OCI-LY7 (cell line): ENCODE measurements at places on chromosomes 13 and 19. TPM values are rescaled to one million over a fixed set of nuclear protein-coding genes. Genes with fewer than 3 reads are reported as not detected.
A peak's percentile ranks its signal among the peaks of the same experiment; 100 is the strongest.

RASGRP4 gene
- not detected in 2 replicates for total RNA-seq

COL4A2 gene
- total RNA-seq, result 0.24 and 0.34 TPM in 2 replicates

ZNF837 gene
- total RNA-seq, result 5.3 and 5.8 TPM in 2 replicates

NUDT19 gene
- total RNA-seq, result 5.4 and 6.8 TPM in 2 replicates

KLC3 gene
- not detected in 2 replicates for total RNA-seq

ZNF540 gene
- 0.39 and 0.46 TPM in 2 replicates for total RNA-seq

WASF3 gene
- total RNA-seq, result 0.17 and 0.48 TPM in 2 replicates

NRTN gene
- total RNA-seq, result 0.49 and 1.0 TPM in 2 replicates

RAB3A gene
- total RNA-seq, result 6.9 and 8.6 TPM in 2 replicates

SWSAP1 gene
- total RNA-seq, result 5.6 and 6.8 TPM in 2 replicates

PRRG2 gene
- 2.4 TPM in 2 replicates for total RNA-seq

S1PR2 gene
- 51.6 and 64.5 TPM in 2 replicates for total RNA-seq

GPR108 gene
- total RNA-seq, result 63.2 and 73.2 TPM in 2 replicates

C3 gene
- 0.74 TPM in 1 of 2 replicates, not detected in the other for total RNA-seq

GRCh38 chr19:28437390-28438346 lies 775.3 kb downstream of the UQCRFS1 start:
- DNase-seq, result no peak

DNA sequence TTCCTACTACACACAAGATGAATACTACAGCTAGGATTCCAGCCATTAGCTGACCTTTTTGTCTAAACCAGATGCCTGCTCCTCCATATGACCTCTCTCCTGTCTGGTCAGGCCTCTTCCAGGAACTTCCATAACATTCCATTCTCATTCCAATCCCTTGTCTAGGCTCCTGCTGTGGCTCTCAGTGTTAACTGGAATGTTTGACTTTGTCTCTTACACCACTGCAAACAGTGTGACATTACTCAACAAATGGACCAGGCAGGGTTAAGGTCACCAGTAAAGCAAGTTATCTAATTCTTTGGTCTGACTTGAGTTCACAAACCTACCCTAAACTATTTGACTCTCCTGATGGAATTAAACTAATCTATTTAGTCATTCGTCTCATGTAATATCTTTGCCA lies 2.1 kb upstream of the GPC6 start:
- DNase-seq, result no peak

DNA sequence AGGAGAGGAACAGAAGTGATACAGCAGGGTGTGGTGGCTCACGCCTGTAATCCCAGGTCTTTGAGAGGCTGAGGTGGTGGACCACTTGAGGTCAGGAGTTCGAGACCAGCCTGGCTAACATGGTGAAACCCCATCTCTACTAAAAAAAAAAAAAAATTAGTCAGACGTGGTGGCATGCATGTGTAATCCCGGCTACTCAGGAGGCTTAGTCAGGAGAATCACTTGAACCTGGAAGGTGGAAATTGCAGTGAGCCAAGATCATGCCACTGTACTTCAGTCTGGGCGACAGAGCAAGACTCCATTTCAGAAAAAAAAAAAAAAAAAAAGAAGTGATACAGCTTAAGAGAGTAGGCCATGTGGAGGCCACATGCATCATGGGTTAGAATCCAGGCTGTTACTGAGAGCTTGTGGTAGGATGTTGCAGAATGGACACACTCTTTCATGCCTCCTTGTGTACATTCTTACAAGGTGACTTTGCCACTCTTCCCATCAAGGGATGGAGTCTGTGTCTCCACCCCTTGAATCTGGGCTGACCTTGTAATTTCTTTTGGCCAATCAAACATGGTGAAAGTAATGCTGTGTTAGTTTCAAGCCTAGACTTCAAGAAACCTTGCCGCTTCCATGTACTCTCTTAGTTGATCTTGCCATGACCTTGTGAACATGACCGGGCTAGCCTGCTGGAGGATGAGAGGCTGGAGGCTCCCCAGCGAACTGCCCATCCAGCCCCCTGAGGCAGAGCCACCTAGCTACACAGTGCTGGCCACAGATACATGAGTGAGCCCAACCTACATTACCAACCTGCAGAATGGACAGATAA lies 12.3 kb downstream of the FAM187B start:
- peak; percentile 31 for DNase-seq

- DNase-seq, result no peak
Observed at GRCh38 chr13:74423434-74423833, 289.2 kb upstream of the KLF12 start.

GRCh38 chr19:35253316-35254286 lies 4.8 kb downstream of the LSR start:
- DNase-seq, result no peak

- DNase-seq, result no peak
Observed at GRCh38 chr19:50728084-50728737, 5.0 kb downstream of the CLEC11A start.

DNA sequence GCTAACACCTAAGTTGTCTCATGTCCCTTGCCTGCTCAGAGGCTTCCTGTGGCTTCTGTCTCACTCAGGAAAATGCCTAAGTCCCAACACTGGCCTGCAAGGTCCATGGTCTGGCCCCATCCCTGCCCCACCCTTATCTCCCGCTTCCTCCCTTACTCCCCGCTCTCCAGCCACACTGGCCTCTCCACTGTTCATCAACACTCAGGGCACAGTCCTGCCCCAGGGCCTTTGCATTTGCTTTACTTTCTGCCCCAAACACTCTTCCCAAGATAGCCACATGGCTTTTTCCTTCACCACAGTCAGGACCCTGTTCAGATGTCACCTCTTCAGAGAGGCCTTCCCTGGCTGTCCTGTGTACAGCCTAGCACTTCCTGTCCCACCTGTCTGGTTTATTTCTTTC lies 32.1 kb upstream of the IGSF23 start:
- no peak for DNase-seq

GRCh38 chr19:3671680-3672574 lies 28.3 kb downstream of the PIP5K1C start:
- no peak for DNase-seq

GRCh38 chr13:30690282-30691188 lies 44.8 kb upstream of the ALOX5AP start:
- peak; percentile 73 for DNase-seq

DNA sequence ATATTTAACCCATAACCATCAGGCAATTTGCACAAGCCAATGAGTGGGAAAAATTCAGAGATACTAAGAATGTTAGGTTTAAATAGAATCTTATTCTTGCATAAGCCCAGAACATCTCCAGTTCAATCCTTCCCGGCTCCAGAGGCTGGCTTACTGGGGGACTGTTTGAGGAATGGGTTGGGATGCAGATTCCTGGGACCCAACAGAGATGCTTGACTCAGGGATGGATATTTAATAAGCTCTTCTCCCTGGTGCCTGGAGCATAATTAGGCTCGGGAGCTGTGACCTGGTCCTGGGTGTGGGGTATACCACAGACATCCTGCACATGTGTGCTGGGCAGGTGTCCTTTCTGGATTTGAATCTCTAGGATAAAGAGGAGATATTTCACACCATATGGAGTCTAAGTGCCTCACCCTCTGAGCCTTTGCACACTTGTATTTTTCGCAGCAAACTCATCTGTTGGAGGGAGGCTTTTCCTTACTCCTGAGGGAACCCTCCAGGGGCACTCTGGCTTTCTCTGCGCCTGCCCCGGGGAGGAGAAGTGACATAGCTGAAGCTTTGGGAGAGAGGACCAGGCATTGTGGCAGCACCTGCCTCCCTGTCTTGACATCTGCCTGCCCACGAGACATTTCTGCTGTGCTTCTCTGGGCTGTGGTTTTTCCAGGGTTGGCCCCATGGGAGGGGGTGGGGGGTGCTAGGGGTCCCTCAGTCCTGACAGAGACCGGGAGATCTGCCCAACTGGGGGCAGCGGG lies 36.1 kb upstream of the ANKRD10 start:
- DNase-seq, result no peak

- peak; percentile 75 for DNase-seq
Observed at GRCh38 chr19:48752496-48753365, at the start of gene FUT1. Gene FUT1 (minus strand): TSS chr19:48752641. CDS start chr19:48751281, 1,360 bp downstream.

DNA sequence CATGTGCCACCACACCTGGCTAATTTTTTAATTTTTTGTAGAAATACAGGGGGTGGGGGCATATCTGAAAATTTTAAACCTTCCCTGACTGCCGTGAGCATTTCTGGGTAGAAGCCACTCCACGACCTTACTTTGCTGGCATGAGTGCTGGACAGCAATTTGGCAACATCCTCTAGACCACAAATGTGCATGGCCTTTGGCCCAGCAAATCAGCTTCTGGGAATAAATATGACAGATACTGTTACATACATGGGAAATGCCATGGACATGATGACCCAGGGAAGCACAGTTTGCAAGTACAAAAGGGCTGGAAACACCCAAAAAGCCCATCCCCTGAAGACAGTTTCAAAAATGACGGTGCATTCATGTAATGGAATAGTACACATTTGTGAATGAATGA lies 3.2 kb upstream of the PVR start:
- DNase-seq, result no peak

DNA sequence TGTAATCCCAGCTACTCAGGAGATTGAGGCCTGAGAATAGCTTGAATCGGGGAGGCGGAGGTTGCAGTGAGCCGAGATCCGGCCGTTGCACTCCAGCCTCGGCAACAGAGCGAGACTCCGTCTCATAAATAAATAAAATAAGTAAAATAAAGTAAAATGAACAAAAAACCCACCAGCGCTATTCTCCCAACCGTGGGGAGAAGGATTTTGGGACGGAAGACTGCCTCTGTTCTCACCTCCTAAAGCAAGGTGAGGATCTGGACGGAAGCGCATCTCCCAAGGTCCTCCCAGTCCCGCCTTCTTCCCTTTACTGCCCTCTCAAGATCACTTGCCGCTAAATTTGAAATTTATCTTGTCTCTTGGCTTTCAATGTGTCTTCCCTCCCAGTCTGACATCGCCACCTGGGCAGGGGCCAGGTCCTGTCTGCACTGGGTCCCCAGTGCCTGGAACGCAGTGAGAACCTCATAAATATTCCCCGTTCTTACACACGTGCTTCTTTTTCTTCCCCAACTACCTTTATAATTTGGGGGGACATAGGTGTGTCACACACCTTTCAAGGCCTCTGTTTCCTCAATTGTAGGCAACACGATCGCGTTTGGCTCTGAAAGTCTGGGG lies 1.2 kb upstream of the DNAJB1 start:
- no peak for DNase-seq

GRCh38 chr13:66835040-66835628 lies 395.0 kb downstream of the PCDH9 start:
- DNase-seq, result no peak

DNA sequence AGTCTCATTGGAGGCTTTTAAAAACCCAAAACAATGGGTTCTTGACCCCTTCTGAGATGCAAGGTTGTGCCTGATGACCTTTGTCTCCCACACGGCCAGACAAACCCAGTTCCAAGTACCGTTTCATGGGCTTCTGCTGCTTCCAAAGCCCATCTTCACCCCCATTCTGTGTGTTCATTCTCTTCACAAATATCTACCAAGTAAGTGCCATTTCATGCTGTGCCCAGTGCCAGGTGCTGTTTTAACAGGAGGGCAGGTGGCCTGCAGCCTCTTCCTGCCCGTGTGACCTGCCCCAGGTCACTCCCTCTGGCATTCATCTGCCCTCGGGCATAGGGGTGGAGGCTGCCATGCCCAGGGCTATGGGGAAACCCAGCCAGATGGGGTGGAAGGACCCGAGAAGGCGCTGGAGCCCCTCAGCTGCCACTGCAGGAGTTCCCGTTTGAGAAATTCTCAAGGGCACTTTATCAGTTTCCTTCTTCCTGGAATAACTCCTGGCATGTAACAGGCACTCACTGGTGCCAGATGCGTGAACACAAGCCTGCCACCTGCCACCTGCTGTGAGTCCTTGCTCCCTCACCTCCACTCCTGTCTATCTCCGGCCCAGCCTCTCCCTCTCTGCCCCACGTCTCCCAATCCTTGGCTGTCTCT lies 12.5 kb downstream of the CAPN12 start:
- no peak for DNase-seq

GRCh38 chr19:19657397-19657783 lies 6.1 kb downstream of the ATP13A1 start:
- DNase-seq, result no peak

- DNase-seq, result no peak
Observed at GRCh38 chr13:98133946-98134345, 8.9 kb upstream of the FARP1 start.

- DNase-seq, result no peak
Observed at GRCh38 chr13:90950160-90950559, 397.3 kb upstream of the MIR17HG start.

- no peak for DNase-seq
Observed at GRCh38 chr13:78323040-78323439, 280.3 kb downstream of the POU4F1 start.

GRCh38 chr19:19420570-19421298 lies 15.3 kb downstream of the GATAD2A start:
- DNase-seq, result no peak

DNA sequence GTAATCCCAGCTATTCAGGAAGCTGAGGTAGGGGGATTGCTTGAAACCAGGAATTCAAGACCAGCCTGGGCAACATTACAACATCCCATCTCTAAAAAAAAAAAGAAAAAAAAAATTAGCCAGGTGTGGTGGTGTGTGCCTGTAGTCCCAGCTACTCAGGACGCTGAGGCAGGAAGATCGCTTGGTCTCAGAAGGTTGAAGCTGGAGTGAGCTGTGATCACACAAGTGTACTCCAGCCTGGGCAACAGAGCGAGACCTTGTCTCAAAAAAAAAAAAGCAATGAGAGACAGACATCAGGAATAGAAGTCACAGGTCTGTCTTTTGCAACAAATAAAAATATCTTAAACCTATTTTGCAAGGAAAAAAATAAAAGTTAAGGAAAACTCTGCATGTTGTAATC lies 23.3 kb downstream of the TMEM38A start:
- no peak for DNase-seq

GRCh38 chr19:35828692-35829301 lies 16.2 kb upstream of the PRODH2 start:
- peak; percentile 32 for DNase-seq

- peak; percentile 45 for DNase-seq
Observed at GRCh38 chr13:41694545-41695301, 237.4 kb downstream of the RGCC start.

DNA sequence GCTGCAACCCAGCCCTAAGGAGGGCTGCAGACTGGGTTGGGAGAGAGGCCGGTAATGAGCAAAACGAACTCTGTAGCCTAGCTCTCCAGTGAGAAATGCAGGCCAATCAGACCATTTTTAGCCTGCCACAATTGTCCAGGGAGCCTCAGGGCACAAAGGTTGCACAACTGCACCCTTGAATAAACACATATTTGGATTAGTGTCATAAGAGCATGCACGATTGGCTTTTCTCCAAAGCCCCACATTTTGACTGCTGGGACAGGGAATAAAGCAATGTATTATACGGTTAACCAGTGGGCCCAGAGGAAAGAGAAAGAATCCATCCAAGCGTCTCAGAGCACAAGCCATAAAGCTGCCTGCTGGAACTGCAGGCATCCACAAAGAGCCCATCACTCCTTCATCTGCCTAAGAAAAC lies 729.4 kb upstream of the SGCG start:
- no peak for DNase-seq
